Cortex of kidney (tissue), 1 donor: ENCODE measurements at places on chromosomes 4 and X.

DNA sequence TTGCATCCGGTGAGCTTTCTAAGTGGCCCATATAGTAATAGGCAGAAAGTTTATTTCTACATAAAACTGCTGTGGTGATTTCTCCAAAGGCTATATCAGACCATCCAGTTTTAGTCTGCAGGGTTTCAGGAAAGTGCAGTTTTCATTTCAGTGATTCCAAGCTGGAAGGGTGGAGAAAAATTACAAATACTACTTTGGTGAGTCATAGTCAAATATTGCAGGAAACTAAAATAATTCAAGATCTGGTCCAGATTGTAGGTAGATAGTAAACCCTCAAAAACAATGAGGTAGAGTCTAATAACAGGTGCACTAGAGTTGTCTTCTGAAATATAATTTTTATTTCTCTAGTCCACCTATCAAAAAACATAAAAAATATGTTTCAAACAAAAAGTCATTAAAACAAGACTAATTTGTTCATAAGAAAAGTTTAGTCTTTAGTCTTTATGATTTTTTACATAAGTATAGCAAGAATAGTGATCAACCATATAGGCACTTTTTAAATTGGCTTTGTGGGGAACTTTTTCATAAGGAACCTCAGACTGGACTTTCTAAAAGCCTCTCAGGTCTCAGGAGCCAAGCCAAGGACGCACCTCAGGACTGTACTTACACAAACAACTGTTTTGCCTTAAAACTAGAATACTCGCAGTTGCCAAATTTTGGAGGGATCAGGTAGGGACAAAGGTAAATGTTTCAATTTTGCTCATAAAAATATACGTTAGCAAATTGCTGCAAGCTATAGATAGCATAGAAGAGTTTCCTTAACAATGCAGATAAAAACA, 101.8 kb upstream of the TLR3 start:
- no peak for DNase-seq

DNA sequence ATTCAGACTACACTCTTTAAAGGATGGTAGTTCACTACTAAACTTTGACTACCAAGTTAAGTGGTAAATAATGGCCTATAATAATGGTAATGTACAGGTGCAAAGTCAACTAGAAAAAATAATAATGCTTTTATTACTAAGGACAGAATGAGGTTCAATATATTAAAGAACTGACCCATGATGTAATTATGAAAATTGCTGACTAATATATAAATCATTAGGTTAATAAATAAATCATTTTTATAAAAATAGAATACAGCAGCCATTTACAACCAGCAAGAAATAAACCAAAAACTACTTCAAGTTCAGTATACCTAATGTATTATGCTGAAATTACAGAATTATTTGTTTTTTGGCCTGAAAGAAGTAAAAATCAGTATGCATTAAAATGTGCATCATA, 577.2 kb downstream of the PPARGC1A start:
- DNase-seq, result no peak

- DNase-seq, result no peak
Observed at GRCh38 chrX:24876530-24877287, 139.1 kb downstream of the ARX start.

DNA sequence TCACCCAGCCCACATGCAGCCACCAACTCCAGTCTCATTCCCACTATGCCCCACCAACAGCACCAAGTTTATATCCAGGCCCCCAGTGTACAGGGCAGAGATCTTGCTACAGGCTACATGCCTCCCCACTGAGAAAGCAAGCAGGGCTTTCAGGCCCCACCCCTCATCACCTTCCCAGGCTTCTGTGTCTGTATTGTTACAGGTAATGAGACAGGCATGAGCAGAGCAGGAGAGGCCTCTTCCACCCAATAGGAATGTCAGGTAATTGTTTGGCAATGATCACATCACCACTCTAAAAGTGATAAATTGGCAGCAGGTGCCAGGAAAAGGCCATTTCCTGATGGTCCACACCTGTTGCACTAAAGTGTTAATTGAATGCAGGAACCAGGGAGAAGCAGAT, 102.5 kb downstream of the ZNF518B start:
- no peak for DNase-seq

GRCh38 chrX:118211891-118212816, 95.5 kb upstream of the KLHL13 start:
- no peak for DNase-seq
